ELF-1 (cell line): ENCODE measurements at places on chromosomes 5 and 9.

DNA sequence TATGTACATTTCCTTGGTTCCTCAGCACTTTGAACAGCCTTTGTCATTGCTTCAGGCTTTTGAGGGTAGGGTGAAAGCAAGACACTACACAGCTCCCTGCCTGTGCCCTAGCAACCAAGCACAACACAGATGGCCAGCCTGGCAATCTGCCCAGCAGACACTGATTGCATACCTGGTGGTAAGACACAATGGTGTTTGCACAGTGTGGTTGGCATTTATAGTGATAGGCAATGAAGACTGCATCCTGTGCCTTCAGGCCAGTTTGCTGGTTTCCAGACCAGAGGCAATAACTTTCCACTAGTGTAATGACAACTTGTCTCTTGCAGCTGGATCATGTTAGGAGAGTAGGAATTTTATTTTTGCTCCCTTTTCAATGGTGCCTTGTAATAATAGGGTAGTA lies 144.5 kb upstream of the TNC start:
- DNase-seq: no peak

DNA sequence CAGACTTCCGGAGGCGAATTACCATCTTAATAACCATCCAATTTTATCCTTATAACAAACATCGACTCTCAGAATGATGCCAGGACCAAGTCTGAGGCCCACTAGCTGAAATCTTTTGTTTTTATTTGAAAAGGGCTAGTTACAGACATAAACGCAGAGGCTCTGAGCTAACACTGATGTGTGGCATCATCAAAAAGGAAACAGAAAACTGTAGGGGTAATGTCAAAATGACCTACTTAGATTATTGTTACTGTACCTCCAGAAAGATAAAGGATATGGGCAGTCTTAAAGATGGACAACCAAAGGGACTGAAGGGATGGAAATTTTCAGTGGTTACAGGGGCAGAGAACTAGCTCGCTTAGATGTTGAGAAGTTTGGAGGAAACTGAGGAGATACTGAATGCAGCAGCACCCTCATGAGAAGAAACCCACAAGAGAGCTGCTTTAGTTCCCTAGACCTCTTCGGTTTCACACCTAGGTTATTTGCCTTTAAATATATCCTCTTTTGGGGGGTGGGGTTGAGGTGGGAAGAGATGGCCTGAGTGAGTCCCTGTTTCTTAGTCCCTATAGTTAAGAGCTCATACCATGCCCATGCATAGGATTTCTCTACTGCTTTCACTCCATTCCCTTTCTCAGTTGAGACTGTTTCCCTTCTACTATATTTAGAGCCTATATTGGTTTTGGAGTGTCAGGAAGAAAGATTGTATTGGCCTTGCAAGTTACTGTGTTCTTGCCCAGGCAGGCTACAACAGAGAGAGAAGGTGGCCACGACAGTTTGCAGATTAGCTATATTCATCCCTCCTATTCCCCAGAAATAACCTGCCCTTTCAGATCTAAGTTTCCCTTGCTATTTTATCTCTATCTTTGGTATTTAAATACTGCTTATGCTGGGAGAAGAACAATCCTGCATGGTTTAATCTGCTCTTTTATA lies 320.4 kb upstream of the EFNA5 start:
- no peak for DNase-seq

- DNase-seq: no peak
These were observed 781.2 kb downstream of the TLE4 start for GRCh38 chr9:80352967-80353366.

- no peak for DNase-seq
These were observed 127.0 kb upstream of the GDNF start for GRCh38 chr5:37966871-37967270.

DNA sequence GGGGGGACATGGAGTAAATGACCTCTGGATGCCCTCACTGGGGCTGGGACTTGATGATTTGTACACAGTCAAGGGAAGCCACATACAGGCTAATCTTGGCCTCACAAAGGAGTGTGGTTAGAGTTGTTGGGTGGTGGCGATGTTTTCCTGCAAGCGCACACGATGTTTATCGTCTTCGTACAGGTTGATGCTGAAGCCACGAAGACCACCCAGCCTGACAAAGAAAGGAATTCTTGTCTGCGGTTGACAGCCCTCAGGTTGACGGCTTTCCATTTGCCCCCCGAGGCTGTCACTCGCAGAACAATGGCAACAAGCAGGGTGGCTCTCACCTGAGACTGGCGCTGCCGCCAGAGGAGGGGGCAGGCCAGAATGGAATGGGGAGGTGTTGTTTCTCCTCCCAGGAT lies 14.1 kb upstream of the XPA start:
- peak; percentile 83 for DNase-seq

DNA sequence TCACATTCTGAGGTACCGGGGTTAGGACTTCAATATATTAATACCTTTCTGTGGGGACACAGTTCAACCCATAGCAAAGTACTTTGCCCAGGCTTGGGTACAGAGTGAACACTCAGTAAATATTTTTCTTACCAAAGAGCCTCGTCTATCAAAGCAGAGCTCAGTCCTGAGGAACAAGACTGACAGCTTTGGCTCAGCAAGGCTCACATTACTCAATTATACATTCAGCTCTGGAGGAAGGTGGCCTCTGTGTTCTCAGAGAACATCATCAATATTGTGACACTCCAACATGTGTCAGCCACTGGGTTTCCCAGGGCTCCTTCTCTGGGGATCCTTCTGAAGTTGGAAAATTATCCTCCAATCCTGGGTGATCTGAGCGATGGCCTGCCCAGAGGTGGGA lies 186.4 kb downstream of the NMUR2 start:
- no peak for DNase-seq

DNA sequence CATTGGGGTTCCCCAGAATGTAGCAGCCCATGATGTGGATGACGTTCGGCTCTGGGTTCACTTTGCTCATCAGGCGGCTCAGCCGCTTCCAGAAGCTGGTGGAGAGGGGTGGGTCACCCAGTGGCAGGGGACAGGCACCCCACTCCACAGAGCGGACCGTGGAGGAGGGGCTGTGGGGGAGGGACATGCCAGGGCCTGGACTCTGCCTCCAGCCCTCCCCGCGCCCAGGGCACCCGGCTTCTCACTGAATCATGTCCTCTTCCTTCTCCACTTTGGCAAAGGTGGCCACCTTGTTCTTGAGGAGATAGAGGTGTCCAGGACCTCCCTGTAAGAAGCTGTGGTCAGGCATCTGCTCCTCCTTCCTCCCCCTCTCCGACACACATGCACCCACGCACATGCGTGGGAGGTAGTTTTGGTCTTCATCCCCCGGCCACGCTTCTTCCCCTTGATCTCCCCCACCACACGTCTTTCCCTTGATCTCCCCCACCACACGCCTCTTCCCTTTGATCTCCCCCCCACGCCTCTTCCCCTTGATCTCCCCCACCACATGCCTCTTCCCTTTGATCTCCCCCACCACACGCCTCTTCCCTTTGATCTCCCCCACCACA lies 8.9 kb upstream of the ENTPD8 start:
- DNase-seq: no peak

GRCh38 chr5:72888595-72888994 lies 67.2 kb upstream of the FCHO2 start:
- no peak for DNase-seq

GRCh38 chr9:136995362-136995761 lies 1.0 kb downstream of the CLIC3 start:
- no peak for DNase-seq

DNA sequence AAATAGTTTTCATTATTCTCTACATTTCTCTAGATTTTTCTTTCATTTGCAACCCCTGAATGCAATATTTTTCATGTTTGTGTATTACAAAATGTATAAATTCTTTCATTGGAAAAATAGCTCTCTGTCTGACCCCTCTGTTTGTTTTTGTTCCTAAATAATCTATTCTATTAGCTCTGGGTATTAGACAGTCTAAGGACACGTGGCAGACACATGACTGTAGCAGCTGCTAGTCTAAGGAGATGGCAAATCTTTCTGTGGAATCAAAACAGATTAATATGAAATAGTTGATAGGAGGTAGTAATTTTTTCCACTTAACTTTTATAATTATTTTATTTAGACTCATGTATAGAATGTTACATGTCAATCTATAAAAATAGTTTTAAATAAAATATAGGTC lies 21.4 kb upstream of the SPATA9 start:
- DNase-seq: no peak

DNA sequence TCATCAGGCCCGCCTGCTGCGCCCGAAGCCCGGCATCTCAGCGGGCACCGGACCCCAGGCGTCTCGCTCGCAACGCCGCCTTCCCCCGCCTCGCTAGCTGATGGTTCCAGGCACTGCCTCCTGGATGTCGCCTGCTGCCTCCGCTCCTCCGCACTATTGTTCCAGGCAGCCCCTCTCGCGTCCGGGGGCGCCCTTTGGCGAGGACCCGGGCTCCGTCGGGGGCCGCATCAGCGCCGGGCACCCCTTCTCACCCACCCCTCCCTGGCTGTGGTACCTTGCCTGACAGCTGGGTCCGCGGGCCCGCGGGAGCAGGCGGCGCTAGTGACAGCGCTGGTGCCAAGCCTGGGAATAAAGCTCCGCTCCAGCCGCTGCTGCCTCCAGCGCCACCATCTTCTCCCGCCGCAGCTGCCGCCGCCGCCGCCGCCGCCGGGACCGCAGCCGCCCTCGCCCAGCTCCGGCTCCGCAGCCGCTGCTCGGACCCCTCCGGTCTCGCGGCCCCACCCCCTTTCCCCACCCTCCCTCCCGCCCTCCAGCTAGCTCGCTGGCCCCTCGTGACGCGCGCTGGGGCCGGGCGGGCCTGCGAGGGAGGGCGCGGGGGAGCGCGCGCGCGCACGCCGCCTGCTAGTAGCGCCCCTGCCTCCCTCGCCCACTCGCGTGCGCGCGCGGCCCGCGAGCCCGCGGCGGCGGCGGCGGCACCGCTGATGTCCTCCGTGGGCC lies at the start of gene APBA1:
Gene APBA1, minus strand, starts transcription at position 493 of the 717 bp plus-strand sequence.
- DNase-seq: peak; percentile 55

- DNase-seq: no peak
These were observed 2.3 kb downstream of the NMRK1 start for GRCh38 chr9:75085640-75086039.

DNA sequence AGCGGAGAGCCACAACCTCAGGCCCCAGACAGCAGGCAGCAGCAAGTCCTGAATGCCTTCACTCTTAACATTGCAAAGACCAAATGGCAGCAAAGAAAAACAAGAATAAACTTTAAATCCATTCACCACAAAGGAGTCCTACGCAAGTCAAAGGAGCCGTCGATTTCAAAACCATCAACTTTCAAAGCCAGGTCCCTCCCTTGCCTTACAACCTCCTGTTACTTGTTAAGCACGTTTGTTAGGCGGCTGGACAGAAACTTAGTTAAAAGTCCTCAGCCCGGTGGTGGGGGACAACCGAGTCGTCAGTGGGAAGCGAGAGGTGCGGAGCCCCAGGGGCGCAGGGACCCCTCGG lies 938 bp downstream of the LPAR1 start:
- peak; percentile 66 for DNase-seq

- DNase-seq: no peak
These were observed 233.7 kb downstream of the ADAMTSL1 start for GRCh38 chr9:18707489-18708205.

DNA sequence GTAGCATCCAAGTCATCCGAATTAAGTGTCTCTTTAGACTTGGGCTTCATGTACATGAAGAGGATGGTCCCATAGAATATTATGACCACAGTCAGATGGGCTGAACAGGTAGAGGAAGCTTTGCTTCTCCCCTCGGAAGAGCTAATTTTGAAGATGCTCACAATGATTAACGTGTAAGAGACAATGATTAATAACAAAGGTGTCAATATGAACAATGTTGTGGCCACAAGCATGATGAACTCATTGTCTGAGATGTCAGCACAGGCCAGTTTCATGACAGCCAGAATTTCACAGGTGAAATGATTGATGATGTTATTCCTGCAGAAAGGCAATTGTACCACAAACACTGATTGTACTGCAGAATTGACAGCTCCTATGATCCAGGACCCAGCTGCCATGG lies 626 bp downstream of the OR13C2 start:
- no peak for DNase-seq

DNA sequence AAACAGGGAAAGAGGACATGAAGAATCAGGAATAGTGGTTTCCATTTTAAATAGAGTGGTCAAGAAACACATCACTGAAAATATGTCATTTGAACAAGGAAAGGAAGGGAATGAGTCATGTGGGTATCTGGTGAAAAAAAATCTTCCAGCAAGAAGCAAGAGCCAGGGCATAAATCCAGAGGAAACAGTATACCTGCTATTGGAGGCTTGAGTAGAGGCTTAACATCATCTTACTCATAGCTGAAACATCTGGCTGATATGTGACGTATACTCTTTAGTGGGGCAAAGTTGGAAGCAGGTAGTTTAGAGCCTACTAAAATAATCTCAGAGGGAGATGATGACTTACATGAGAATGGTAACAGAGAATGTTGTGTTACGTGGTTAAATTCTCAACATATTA lies 517.2 kb downstream of the CAAP1 start:
- no peak for DNase-seq

GRCh38 chr5:143153332-143154119 lies 250.0 kb downstream of the NR3C1 start:
- no peak for DNase-seq

GRCh38 chr9:106829666-106830408 lies 33.1 kb upstream of the ZNF462 start:
- DNase-seq: no peak

- no peak for DNase-seq
These were observed 125.0 kb upstream of the TLE4 start for GRCh38 chr9:79446523-79447307.

DNA sequence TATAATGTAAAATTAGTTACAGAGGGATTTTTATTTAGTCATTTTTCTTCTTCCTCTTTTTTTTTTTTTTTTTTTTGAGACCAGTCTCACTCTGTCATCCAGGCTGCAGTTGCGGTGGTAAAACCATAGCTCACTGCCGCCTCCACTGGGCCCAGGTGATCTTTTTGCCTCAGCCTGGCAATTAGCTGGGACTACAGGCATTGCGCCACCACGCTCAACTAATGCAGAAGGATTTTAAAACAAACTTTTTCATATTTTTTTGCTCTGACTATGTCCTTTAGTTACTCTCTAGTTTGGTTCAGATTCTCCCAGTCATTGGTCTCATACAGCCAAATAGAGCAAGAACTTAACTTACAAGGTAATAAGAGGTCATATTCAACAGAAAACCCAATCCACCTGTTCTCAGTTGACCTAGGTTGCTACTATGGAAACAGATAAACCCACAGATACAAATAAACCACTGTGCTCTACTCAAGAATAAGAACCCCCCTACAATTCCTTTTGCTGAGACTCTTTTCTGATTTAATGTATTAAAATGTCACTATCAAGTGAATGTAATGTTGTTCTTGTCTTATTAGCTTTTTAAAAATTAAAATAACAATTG lies 50.1 kb upstream of the TTC39B start:
- DNase-seq: peak; percentile 37

DNA sequence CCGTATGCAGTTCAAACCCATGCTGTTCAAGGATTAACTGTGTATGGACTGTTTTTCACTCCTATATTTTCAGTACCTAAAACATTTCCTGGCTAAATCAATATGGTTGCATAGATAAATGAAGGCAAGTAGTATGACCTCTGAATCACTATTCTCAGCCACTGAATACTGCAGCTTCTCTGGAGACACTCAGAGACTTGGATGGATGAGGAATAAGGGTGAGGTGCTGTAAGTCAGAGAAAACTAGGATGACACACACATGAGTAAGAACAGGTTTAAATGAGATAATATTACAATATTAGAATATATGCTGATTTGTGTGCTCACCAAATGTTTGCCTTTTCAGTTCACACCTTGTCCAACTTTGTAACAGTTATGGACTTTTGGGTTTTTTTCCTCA lies 26.0 kb upstream of the ANXA1 start:
- DNase-seq: no peak

- peak; percentile 78 for DNase-seq
These were observed 116.6 kb upstream of the VCAN start for GRCh38 chr5:83354958-83355357.
